ENCODE measurements at places on chromosomes 6 and 20.
A peak's percentile ranks its signal among the peaks of the same experiment; 100 is the strongest.

- H3K27me3 ChIP-seq = no peaks in the 10 kb centered on the region
- no peaks in the 10 kb centered on the region for H3K36me3 ChIP-seq
- no peak for DNase-seq
- no peak overlapping the region for H3K4me3 ChIP-seq
- H3K27ac ChIP-seq = no peak overlapping the region
These were observed 16.6 kb downstream of the LAMA2 start for GRCh38 chr6:128899341-128900050.

GRCh38 chr6:157648561-157648960, 174.5 kb upstream of the SNX9 start:
- H3K36me3 ChIP-seq = peaks cover 7% of the 10 kb centered on the region
- H3K4me1 ChIP-seq = peaks cover 7% of the 10 kb centered on the region
- no peaks in the 10 kb centered on the region for H3K27me3 ChIP-seq
- DNase-seq = no peak
- H3K4me3 ChIP-seq = no peak overlapping the region

DNA sequence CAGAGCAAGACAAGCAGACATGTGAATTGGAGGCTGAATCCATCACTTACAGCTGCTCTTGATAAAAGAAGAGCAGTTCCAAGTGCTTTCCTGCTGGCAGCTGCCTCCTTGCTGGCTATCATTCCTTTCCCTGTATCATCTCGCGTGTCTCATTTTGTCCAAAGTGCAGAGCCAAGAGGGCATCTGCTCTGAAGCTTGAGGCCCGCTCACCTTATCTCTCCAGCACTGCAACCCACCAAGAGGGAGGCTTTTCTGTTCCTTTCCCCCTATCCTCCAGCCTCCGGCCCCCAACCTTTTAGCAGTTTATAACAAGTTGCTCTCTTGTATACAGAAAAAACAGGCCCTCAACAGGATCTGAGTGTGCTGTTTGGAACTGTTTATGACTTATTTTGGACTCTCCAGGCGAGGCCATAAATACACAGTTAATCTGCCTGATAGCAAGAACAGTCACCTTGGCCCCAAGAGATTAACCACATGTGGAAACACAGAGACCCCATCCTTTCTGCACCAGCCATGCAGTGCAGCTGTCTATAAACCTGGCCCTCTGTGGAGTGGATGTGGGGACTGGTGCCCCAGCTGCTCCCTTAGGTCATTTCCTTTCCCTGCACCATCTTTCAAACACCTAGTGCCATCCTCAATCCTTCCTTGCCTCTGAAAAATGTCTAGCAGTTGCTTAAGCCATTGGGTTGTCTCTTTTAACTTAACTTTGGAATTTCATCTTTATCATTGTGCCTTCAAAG, 172.5 kb upstream of the FERMT1 start:
- DNase-seq = no peak
- no peak overlapping the region for H3K4me3 ChIP-seq
- no peaks in the 10 kb centered on the region for H3K36me3 ChIP-seq
- H3K27me3 ChIP-seq = no peaks in the 10 kb centered on the region
- H3K27ac ChIP-seq = no peak overlapping the region

DNA sequence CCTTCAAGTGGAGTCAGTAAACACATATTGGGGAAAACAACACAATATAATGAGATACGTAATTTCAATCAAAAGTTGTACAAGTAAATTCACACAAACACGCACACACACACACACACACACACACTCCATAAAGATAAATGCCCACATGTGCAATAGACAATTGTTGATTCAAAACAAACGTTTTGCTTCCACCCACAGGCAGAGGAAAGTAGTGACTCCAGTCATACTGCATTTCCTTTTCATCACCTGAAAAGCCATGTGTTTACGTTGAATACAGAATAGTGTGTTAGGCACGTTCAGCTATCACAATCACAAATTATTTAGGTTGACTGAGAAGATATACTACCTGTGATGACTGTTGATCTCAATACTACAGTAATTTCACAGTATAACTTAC, 443.8 kb upstream of the MANEA start:
- H3K36me3 ChIP-seq = no peaks in the 10 kb centered on the region
- H3K27ac ChIP-seq = no peak overlapping the region
- H3K4me1 ChIP-seq = no peaks in the 10 kb centered on the region

- DNase-seq = no peak
- H3K4me1 ChIP-seq = no peaks in the 10 kb centered on the region
- H3K27ac ChIP-seq = no peak overlapping the region
These were observed 36.5 kb downstream of the CDH26 start for GRCh38 chr20:59994697-59995122.

GRCh38 chr20:39016041-39016440, 53.9 kb downstream of the DHX35 start:
- H3K36me3 ChIP-seq = peaks cover 15% of the 10 kb centered on the region
- no peaks in the 10 kb centered on the region for H3K27me3 ChIP-seq
- no peak overlapping the region for H3K27ac ChIP-seq
- H3K4me1 ChIP-seq = peaks cover 14% of the 10 kb centered on the region
- H3K4me3 ChIP-seq = no peak overlapping the region

DNA sequence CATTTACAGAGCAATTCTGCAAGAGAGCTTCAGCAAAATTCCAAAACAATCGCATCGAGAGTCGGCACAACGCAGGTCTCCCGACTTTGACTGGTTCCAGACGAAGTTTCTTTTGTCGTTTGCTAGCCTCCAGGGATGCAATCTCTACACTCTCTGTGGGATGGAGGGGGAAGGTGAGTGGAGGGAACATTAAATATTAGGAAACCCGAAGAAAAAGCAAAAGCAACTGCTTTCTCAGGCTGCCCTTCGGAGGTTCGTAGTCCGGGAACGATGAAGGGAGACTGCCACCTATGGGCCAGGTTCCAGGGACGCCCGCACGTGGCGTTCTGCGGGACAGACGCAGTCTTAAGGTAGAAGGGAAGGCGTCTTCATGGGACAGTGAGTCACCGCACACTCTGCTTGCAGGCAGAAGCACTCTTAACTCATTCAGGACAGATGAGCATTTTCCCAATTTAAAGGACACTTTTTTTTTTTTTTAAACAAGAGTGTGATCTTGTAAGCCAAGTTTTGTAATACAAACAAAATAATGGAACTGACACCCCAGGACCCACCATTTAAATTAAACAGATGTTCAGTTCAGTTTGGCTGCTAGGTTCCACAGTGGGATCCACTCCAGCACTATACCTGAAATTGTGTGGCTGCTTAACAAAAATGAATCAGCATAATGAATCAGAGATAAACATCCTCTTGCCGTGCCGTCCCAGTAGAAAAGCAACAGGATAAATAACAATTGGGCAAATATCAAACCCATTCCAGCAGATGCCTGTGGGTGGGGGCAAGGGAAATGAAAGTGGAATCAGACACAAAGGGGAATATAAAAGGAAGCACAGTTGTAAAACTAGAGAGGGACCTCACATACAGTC, 65.8 kb upstream of the ARMC2 start:
- H3K27ac ChIP-seq = peak overlapping the region; percentile 68
- no peaks in the 10 kb centered on the region for H3K36me3 ChIP-seq
- peak; percentile 74 for DNase-seq

DNA sequence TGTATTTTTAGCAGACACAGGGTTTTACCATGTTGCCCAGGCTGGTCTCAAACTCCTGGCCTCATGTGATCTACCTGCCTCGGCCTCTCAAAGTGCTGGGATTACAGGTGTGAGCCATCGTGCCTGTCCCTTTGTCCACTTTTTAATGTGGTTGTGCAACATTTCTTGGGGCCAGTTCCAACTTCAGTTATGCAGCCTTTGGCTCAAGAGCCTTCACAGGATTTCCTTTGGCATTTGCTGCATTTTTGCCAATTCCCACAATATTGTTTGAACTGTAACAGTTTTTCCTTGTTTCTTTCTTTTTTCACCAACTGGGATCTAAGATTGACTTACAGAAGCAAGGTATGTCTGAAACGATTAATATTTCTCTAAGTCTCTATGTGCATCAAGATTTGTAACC, 63.6 kb downstream of the EDN1 start:
- H3K27ac ChIP-seq = no peak overlapping the region
- peaks cover 18% of the 10 kb centered on the region for H3K27me3 ChIP-seq
- no peaks in the 10 kb centered on the region for H3K36me3 ChIP-seq
- no peaks in the 10 kb centered on the region for H3K4me1 ChIP-seq
- H3K4me3 ChIP-seq = no peak overlapping the region

- no peaks in the 10 kb centered on the region for H3K27me3 ChIP-seq
- H3K36me3 ChIP-seq = peaks cover 3% of the 10 kb centered on the region
- H3K4me3 ChIP-seq = no peak overlapping the region
- peaks cover 31% of the 10 kb centered on the region for H3K4me1 ChIP-seq
- no peak overlapping the region for H3K27ac ChIP-seq
- DNase-seq = no peak
These were observed 3.4 kb upstream of the SYS1 start for GRCh38 chr20:45359406-45360148.

DNA sequence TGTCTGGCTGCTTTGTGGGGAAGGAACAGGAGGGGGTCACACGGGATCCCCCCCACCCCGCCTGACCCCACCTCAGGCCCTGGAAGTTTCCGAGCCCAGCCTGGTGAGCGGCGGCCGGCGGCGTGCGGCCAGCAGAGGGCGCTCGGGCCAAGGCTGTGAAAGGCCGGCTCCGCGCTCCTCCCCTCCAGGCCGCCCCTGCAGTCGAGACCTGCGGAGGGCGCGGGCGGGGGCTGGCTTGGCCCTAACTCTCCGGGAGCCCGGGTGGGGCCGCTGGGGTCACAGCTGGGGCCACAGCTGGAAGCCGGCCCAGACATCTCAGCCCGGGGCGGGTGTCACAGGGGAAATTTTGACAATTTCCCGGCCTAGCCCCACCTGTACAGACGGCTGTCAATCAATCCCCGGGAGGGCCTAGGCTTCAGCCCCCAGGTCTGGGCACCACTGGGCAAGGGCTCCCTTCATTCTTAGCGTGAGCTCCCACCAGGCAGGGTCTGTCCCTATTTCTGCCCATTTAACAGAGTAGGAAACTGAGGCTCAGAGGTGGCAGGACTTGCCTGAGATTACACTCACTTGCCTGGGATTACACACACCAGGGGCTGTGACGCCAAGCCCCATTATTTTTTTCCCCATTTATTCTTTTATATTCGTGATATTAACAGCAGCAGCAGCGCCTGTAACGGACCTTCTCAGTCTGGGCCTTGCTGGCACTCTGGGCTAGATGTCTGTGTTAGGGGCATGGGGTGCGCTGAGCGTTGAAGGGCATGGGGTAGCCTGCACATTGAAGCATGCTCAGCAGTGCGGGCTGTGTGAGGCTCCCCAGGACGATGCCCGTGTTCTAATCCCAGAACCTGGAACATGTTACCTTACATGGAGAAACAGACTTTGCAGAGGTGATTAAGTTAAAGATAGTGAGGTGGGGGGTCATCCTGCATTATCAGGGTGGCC, 23.0 kb downstream of the ZBP1 start:
- peak; percentile 75 for DNase-seq
- H3K36me3 ChIP-seq = no peaks in the 10 kb centered on the region
- H3K4me3 ChIP-seq = no peak overlapping the region

- H3K4me3 ChIP-seq = no peak overlapping the region
- H3K27me3 ChIP-seq = peaks cover 16% of the 10 kb centered on the region
- H3K4me1 ChIP-seq = no peaks in the 10 kb centered on the region
- DNase-seq = no peak
- H3K36me3 ChIP-seq = no peaks in the 10 kb centered on the region
- H3K27ac ChIP-seq = no peak overlapping the region
These were observed 257.8 kb upstream of the KCNQ5 start for GRCh38 chr6:72363844-72364740.

GRCh38 chr6:2314641-2315040, 69.2 kb upstream of the GMDS start:
- no peak overlapping the region for H3K4me3 ChIP-seq
- no peaks in the 10 kb centered on the region for H3K27me3 ChIP-seq
- DNase-seq = no peak
- no peaks in the 10 kb centered on the region for H3K4me1 ChIP-seq
- no peak overlapping the region for H3K27ac ChIP-seq

DNA sequence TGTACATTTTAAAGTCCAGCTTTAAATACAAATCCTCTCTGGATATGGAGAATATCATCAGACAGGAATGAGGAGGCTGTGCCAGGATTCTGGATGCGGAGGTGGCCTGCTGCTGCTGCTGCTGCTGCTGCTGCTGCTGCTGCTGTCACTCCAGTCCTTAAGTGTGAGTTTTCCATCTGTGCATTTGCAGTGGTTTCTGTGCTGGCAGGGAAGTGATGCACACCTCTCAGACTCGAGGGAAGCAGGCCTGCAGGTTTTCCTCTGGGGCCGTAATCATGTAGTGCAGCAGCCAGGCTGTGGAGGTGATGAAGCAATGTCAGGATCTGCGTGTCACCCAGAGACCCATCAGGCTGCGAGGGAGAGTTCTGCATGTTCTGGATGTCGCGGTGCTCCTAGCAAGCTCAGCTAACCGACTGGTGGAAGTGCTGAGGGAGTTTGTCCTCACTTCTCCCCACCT, 32.0 kb downstream of the CFAP61 start:
- no peak overlapping the region for H3K27ac ChIP-seq
- H3K4me1 ChIP-seq = peaks cover 7% of the 10 kb centered on the region
- peaks cover 34% of the 10 kb centered on the region for H3K27me3 ChIP-seq
- DNase-seq = no peak
- no peaks in the 10 kb centered on the region for H3K36me3 ChIP-seq
- peak overlapping the region; percentile 61 for H3K4me3 ChIP-seq

GRCh38 chr6:164185471-164185871, 771.0 kb downstream of the QKI start:
- peaks cover 4% of the 10 kb centered on the region for H3K27me3 ChIP-seq
- no peaks in the 10 kb centered on the region for H3K36me3 ChIP-seq
- no peak overlapping the region for H3K27ac ChIP-seq
- H3K4me3 ChIP-seq = no peak overlapping the region

DNA sequence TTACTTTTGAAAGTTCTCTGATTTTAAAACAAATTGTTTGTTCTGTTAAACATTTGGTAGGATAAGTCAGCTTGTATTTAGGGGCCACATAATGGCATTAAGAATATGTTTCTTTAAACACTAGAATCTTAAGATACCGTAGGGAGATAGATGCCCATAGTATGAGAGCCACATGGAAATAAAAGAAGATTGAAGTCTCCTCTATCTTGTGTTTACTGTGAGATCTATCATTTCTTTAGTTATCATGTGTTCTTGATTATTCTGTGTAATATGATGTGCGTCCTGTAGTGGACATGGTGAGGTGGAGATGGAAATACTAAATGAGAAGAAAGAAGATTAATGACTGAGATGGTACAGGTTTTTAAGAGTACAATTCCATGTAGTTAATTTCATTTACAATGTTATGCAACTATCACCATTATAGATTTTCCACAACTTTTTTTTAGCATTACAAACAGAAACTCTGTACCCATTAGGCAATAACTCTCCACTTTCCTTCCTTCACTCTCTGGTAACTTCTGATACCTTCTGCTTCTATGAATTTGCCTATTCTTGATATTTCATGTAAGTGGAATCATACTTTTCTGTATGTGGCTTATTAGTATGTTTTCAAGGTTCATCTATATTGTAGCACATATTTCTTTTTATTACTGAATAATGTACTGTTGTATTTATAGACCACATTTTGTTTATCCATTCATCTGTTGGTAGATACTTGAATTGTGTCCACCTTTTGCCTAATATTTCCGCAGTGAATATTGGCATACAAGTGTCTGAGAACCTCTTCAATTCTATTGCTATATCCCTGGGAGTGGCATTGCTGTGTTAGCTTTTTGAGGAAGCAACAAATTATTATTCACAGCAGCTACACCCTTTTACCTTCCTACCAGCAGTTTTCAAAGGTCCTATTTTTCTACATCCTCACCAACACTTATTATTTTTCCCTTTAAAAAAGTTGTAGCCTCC, 11.5 kb downstream of the RNF146 start:
- H3K4me1 ChIP-seq = peaks cover 33% of the 10 kb centered on the region
- DNase-seq = no peak
- peaks cover 13% of the 10 kb centered on the region for H3K36me3 ChIP-seq
- H3K4me3 ChIP-seq = no peak overlapping the region

All from T-helper 17 cell (primary cell).